ENCODE measurements at places on chromosomes 2 and 18.
A peak's percentile ranks its signal among the peaks of the same experiment; 100 is the strongest.

DNA sequence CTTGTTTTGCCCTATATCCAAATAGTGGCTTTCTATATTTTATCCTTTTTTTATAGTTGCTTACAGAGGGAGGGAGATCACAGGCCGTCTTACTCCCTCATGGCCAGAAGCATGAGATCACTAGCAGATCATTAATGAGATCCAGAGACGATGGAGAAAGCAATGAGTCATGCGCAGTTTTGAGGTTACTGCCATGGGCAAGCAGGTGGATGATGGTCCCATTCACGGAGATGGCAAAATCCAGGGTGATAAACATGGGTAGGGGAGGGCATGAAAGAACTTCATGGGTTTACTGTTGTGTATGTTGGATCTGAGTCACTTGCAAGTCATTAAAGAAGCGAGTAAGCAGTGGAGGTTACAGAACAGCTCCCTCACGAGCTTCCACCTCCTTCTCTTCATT lies 60.4 kb downstream of the C18orf63 start:
- DNase-seq, result no peak

- DNase-seq, result no peak
Observed at GRCh38 chr2:122830157-122830556, 1074.7 kb downstream of the TSN start.

DNA sequence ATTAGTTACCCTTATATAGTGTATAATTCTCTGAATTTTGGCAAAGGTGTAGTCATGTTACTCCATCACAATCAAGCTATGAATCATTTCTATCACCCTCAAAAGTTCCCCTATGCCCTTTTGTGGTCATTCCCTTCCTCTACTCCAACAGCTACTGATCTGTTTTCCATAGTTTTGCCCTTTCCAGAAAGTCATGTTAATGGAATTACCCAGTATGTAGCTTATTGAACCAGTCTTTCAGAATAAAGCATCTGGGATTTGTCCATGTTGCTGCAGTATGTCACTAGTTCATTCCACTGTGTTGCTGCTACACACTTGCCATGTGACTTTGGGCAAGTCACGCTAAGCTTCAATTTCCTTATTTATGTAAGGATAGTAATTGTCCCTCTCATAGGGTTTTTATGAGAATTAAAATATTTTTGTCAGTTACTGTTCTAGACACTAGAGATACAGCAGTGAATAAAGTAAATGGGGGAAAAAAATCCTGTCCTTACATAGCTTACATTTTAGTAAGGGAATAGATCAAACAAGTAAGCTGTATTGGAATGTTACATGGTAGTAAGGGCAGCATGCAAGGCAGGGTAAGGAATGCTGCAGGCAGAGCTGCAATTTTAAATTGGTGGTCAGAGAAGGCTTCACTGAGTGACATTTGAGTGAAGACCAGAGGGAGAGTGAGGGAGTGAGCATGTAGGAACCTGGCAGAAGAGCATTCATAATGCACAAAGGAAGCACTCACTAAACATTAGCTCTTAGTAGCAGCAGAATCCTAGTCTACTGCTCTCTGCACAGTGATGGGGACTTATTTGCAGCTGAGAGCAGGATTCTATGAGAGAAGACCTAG lies 80.3 kb upstream of the TSPYL6 start:
- no peak for DNase-seq

GRCh38 chr2:136217996-136218395 lies 100.0 kb upstream of the CXCR4 start:
- no peak for DNase-seq

DNA sequence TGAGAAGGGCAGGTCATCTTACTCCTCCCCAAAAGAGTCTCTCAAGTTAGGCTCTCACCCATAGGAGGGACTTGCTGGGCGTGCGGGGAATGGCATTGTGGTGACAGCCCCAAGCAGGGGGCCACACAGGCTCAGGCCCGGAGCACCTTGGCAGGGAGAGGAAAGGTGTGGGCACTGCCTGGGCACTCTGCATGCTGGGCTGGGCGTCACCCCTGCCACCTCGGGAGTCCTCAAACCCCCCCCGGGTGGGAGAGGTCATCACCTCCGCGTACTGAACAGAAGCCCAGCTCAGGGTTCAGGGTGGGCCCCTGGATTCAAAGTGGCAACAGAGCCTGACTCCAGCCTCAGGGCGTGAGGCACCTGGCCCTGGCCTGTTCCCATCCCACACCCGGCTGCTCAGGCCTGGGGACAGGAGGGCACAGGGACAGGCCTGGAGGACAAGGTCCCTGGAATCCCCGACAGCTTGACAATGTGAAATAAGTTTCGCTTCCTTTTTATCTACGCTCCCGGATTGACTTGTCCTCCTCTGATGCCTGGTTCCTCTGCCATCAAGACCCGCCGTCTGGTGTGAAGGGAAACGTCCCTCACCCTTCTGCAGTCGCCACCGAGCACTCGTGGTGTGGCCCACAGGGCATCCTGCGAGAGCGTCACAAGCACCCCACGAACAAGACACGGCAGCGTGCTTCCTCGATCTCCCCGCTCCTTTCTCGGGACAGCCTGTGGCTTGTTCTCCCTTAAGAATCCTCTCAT lies 97.8 kb downstream of the HDAC4 start:
- DNase-seq, result no peak

DNA sequence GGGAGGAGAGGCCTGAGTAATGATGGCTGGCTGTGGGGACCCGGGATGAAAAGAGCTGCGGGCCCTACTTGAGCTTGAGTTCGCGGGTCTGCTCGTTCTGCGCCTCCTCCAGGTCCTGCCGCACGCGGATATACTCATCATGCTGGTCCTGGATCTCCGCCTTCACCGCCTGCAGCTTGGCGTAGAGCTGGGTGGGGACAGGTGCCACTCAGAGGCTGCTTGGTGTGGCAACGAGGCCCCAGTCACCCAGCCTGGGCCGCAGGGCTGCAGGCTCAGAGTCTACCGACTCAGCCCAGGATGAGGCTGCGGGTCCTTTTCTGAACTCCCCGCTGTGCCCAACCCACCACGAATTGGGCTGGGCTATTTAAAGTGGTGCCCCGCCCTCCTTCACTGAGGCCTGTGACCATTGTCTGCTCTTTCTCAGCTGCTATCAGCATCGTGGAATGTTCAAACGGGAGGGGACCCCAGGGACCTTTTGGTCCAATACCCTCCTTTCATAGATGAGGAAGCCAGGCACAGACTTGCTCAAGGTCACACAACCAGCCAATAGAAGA lies 28.0 kb downstream of the KIF3C start:
- DNase-seq, result no peak

- peak; percentile 3 for DNase-seq
Observed at GRCh38 chr2:6828299-6828584, 37.5 kb downstream of the CMPK2 start.

- peak; percentile 11 for DNase-seq
Observed at GRCh38 chr2:15311201-15311907, 249.8 kb downstream of the NBAS start.

GRCh38 chr2:6206882-6207281 lies 514.7 kb downstream of the SOX11 start:
- DNase-seq, result no peak

- no peak for DNase-seq
Observed at GRCh38 chr2:98479959-98480524, 35.4 kb downstream of the INPP4A start.

DNA sequence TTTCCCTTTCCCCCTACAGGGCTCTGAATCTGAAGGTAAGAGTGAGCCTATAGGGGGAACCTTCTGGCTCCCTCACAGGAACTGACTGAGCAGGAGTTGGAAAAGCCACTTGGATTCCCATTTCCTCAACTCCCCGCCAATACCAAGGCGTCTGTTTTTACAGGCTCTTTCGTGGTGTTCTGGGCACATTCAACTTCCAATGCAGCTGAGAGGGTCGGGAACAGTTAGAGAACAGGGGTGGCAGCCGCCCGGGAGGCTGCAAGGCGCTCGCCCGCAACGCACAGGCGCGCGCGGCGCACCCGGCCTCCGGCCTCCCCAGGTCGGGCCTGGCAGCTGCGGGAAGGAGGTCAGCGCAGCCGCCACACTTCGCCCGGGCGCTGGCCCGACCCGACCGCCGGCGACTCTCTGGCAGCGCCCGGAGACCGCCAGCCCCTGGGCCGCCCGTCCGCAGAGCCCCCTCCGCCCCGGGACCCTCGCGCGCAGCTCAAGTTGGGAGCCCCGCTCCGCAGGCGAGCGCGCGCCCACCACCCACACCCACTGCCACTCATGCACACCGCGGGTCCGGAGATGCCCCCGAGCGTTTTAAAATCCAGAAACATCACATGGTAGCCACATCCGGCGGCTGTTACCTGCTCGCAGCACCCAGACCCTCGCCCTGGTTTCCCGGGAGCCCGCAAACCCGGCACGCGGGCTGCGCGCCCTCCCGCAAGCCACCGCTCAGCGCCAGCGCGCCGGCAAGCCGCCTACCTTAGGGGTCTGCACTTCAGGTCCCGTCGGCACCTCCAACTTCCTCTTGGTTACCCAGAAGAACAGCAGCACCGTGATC lies 816 bp downstream of the GALNT14 start:
- no peak for DNase-seq

GRCh38 chr2:237865623-237866041 lies 6.2 kb downstream of the RAMP1 start:
- DNase-seq, result no peak

GRCh38 chr18:74573053-74573452 lies 24.6 kb upstream of the ZNF407 start:
- DNase-seq, result no peak

DNA sequence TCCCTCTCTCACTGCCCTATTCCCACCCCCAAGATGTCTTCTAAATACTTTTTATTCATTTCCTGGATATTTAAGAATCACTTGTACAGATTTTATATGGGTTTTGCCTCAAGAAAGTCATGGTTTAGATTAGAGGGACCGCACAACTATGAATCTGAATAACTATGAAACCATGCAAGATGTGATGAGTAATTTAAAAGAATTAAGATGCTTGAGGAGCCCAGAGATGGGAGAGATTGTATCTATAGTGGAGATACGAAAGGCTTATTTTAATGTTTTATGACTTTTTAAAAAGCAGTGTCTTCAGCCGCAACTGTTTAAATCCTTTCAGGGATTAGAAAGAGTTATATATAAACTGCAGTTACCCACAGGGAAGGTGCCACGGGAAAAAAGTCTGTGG lies 324.1 kb downstream of the LPIN1 start:
- peak; percentile 5 for DNase-seq

GRCh38 chr18:3604498-3605408 lies 154.8 kb downstream of the TGIF1 start:
- peak; percentile 89 for DNase-seq

GRCh38 chr2:204365811-204366210 lies 179.5 kb upstream of the PARD3B start:
- no peak for DNase-seq

- DNase-seq, result no peak
Observed at GRCh38 chr2:154532763-154533162, 165.7 kb upstream of the KCNJ3 start.

- no peak for DNase-seq
Observed at GRCh38 chr2:222336442-222336841, 37.6 kb upstream of the PAX3 start.

DNA sequence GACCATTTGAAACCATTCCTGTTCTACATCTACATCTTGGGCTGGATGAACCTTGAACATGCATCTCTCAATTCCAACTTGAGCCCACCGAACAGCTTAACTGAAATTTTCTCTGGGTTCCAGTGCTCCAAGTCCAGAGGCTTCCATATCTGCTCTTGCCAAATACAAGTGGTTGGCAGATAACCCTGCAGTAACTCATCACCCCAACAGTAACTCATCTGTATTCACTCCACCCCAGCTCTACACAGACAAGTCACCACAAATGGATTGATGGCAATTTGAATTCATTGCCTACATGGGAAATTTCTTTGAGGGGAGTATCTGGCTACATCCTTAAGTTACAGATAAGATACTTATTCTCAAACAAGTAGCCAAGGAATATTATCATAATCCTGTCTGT lies 502.4 kb upstream of the TNP1 start:
- DNase-seq, result no peak

DNA sequence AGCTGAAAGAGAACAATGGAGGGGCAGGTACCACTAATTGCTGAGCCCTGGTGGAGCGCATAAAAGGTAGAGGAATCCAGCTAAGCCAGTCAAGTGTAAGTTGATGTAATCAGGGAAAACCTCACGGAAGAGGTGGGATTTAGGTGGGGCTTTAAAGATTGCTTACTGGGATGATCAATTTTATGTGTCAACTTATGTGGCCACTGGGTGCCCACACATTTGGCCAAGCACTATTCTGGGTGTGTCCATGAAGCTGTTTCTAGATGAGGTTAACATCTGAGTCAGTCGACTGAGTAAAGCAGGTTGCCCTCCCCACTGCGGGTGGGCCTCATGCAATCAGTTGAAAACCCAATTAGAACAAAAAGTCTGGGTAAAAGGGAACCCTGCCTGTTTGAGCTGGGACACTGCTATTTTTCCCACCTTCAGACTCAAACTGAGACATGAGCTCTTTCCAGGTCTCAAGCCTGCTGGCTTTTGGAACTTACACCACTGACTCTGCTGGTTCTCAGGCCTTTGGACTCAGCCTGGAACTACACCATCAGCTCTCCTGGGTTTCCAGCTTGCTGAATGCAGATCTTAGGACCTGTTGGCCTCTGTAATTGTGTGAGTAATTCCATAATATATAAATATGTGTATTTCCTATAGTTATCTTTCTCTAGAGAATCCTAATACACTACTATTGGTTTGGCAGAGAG lies 67.3 kb downstream of the MYO5B start:
- no peak for DNase-seq

DNA sequence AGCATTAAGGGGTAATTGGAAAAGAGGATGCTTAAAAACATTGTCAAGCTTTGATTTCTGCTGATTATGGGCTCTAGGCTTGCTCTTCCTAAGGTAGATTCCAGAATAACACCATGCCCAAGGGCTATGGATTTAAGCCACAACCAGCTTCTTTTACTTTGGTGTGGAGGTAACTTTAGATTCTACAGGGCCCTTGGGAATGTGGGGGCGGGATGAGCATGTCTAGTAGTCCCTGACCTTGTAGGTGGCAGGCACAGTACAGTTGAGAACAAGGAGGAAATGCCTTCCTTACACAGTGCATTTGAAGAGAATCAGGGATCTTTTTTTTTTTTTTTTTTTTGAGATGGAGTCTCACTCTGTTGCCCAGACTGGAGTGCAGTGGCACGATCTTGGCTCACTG lies 364.2 kb downstream of the NYAP2 start:
- no peak for DNase-seq

- no peak for DNase-seq
Observed at GRCh38 chr2:109400102-109400501, 213.7 kb downstream of the SEPTIN10 start.

- DNase-seq, result no peak
Observed at GRCh38 chr2:199798831-199799580, 52.0 kb downstream of the FTCDNL1 start.

DNA sequence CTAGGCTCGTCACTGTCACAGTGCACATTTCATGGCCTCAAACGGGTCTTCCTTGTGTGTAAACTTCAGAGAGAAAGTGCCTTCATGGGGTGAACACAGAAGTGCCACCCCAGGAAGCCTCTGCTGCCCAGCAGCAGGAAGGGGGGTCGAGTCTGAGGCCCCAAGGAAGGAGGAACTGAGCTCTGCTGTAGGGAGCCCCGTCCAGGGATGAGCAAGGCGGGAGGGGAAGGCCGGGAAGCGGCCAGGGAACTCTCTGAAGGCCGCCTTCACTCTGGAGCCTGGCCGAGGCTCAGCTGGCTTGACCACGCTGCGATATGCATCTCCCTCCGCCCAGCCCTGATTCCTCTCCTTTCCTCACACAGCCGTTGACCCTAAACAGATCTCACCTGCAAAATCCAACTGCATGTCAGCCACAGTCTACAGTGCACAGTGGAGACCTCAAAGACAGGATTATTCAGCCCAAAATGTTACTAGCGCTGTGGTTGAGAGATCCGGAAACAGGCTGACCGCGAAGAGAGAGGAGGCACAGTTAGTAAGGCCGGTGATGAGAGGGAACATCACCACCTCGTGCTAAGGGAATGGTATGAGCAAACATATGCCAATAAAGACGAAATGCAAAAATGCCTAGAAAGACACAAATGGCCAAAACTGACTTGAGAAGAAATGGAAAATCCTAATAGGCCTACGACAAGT lies 34.2 kb upstream of the CTDP1 start:
- DNase-seq, result no peak

Measured in activated CD4-positive, alpha-beta T cell treated with anti-CD3 and anti-CD28 coated beads, Interleukin-2, amount 50 U/mL, for 16 hours (primary cell).